ENCODE measurements at places on chromosomes 2 and 18.

- no peak for DNase-seq
Observed at GRCh38 chr2:102514061-102514785, 41.2 kb downstream of the SLC9A4 start.

DNA sequence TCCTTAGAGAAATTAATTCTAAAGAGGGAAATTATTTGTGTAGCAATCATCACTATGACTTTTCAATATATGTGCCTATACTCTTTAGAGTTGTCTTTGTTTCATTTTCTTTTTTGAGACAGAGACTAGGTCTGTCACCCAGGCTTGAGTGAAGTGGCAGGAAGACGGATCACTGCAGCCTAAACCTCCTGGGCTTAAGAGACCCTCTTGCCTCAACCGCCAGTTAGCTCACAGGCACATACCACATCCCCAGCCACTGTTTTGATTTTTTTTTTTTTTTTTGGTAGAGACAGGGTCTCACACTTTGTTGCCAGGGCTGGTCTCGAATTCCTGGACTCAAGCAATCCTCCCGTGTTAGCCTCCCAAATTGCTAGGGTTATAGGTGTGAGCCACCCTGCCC is 12.4 kb downstream of the YWHAQ start:
- peak; percentile 53 for DNase-seq

DNA sequence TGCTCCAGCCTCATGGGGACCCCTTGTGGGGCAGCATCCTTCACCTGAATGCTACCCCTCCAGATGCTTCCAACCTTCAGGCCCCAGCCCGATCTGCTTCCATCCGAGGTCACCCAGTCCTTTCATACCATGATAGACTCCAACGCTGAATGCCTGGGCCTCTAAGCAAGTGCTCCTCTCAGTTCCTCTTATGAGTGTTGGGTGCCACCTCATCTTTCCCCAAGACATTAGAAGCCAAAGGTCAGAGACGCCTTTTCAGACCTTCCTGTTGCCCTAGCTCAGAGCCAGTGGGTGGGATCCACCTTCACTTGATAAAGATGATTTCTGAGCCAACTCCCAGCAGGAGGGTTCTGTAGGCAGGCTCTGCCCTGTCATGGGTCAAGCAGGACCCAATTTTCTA is 174.5 kb upstream of the MGAT5 start:
- no peak for DNase-seq

GRCh38 chr2:56133931-56134629 is 49.7 kb upstream of the CCDC85A start:
- no peak for DNase-seq

DNA sequence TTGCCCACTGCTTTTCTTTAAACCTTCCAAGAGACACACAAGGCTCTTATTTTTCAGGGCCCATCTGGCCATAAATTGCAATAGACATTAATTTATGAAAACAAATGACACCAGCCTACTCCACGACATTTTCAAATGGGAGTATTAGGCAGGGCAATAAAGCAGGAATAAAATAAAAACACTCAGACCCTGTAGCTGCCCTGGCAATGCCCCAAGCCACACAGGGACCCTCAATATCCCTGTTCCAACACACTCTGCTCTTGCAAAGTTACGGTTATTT is 550.8 kb upstream of the TNP1 start:
- DNase-seq, result no peak

GRCh38 chr2:237281836-237282306 is 132.1 kb downstream of the COL6A3 start:
- no peak for DNase-seq

- no peak for DNase-seq
Observed at GRCh38 chr2:40431600-40431955, 20.3 kb downstream of the SLC8A1 start.

GRCh38 chr2:114742245-114742644 is 299.8 kb downstream of the DPP10 start:
- no peak for DNase-seq

GRCh38 chr2:109187711-109188495 is 58.9 kb downstream of the SH3RF3 start:
- no peak for DNase-seq

GRCh38 chr2:162261032-162261945 is 18.0 kb upstream of the FAP start:
- DNase-seq, result no peak

GRCh38 chr2:40166006-40166405 is 285.9 kb downstream of the SLC8A1 start:
- no peak for DNase-seq

All from ELF-1 (cell line).